ENCODE measurements at places on chromosomes 13 and 19. TPM values are rescaled to one million over a fixed set of nuclear protein-coding genes. Genes with fewer than 3 reads are reported as not detected.

DNA sequence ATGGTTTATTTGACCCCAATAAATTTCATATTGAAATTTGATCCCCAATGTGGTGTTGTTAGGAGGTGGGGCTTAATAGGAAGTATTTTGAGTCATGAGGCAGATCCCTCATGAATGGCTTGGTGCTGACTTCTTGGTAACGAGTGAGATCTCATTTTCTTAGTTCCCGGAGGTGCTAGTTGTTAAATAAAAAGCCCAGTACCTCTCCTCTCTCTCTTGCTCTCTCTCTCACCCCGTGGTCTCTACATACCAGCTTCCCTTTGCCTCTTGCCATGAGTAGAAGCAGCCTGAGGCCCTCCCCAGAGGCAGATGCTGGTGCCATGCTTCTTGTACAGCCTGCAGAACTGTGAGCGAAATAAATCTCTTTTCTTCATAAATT is 39.4 kb upstream of the KATNAL1 start:
- no peaks in the 10 kb centered on the region for H3K27me3 ChIP-seq
- no peaks in the 10 kb centered on the region for H3K4me1 ChIP-seq
- H3K36me3 ChIP-seq, result no peaks in the 10 kb centered on the region
- no peak for DNase-seq

GRCh38 chr19:31350033-31350692 is 927 bp upstream of the TSHZ3 start:
- H3K36me3 ChIP-seq, result no peaks in the 10 kb centered on the region
- H3K27me3 ChIP-seq, result peaks cover 80% of the 10 kb centered on the region
- no peak overlapping the region for H3K27ac ChIP-seq
- DNase-seq, result no peak

- no peaks in the 10 kb centered on the region for H3K27me3 ChIP-seq
- no peak overlapping the region for H3K27ac ChIP-seq
- peaks cover 2% of the 10 kb centered on the region for H3K36me3 ChIP-seq
- no peak for DNase-seq
Measured at GRCh38 chr13:105598529-105598928, 936.9 kb downstream of the EFNB2 start.

GRCh38 chr13:93603043-93603442 is 376.4 kb downstream of the GPC6 start:
- no peaks in the 10 kb centered on the region for H3K4me1 ChIP-seq
- H3K36me3 ChIP-seq, result no peaks in the 10 kb centered on the region
- H3K27ac ChIP-seq, result no peak overlapping the region
- H3K27me3 ChIP-seq, result no peaks in the 10 kb centered on the region
- no peak overlapping the region for H3K4me3 ChIP-seq

ZNF491 gene
- 9.8 TPM for total RNA-seq

- no peaks in the 10 kb centered on the region for H3K4me1 ChIP-seq
- no peak overlapping the region for H3K4me3 ChIP-seq
- no peak overlapping the region for H3K27ac ChIP-seq
- H3K36me3 ChIP-seq, result no peaks in the 10 kb centered on the region
- no peaks in the 10 kb centered on the region for H3K27me3 ChIP-seq
- DNase-seq, result no peak
Measured at GRCh38 chr13:96836733-96837132, 157.5 kb downstream of the OXGR1 start.

- no peaks in the 10 kb centered on the region for H3K27me3 ChIP-seq
- no peak for DNase-seq
Measured at GRCh38 chr19:19649580-19649995, 6.1 kb upstream of the GMIP start.

DNA sequence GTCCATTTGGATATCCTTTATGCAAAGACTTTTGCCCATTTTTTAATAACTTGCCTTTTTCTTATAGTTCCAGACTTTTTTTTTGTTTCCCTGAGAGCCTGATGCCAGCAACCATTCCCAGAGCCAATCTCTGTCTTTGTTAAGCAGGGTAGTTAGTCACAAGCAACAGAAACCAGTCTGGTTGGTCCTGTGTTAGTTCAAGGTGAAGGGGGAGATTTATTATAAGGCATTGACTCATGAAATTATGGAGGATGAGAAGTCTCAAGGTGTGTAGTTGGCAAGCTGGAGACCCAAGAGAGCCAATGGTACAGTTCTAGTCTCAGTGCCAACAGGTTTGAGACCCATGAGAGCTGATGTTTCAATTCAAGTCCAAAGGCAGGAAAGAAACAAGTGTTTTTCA is 33.0 kb downstream of the GPR12 start:
- no peak for DNase-seq
- H3K4me1 ChIP-seq, result no peaks in the 10 kb centered on the region
- no peak overlapping the region for H3K27ac ChIP-seq
- H3K4me3 ChIP-seq, result no peak overlapping the region

DNA sequence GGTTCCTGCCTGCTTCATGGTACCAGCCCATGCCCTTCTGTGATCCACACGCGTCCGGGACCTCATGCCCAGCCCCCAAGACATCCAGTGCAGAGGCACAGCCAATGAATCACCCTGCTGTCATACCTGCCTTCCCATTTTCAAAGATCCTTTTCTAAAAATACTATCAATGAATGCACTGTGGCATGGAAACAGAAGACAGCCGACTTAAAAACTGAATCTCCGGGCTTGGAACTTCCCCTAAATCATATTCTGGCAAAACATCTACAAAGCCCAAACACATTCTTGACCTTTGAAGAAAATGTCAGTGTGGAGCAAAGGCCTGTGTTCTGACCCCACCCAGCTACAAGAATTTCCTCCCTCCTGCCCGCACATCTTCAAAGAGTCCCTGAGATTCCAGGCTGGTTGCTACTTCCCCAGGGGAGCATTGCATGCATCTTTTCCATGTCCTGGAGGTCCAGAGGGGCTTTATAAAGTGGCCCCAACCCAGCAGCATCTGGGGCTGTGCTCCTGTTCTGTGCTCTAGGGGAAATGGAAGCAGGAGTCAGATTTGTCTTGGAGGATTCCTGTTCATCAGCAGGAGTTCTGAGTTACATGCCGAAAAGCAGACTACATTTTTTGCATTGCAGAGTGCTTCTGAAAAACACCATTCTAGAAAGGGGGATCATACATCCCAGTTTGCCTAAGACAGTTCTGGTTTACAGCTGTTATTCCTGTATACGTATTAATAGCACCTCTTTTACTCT is 135.2 kb downstream of the USP12 start:
- peaks cover 22% of the 10 kb centered on the region for H3K4me1 ChIP-seq
- peaks cover 37% of the 10 kb centered on the region for H3K27me3 ChIP-seq
- no peak overlapping the region for H3K4me3 ChIP-seq

GRCh38 chr13:44810061-44810840 is 179.0 kb downstream of the NUFIP1 start:
- no peaks in the 10 kb centered on the region for H3K27me3 ChIP-seq
- no peak for DNase-seq
- H3K27ac ChIP-seq, result no peak overlapping the region
- no peaks in the 10 kb centered on the region for H3K4me1 ChIP-seq
- H3K4me3 ChIP-seq, result no peak overlapping the region

ZNF285 gene
- 9.2 TPM for total RNA-seq

NDUFA13 gene
- total RNA-seq, result 371 TPM

DCLK1 gene
- 22.4 TPM for total RNA-seq

COX7A1 gene
- not detected for total RNA-seq

DNA sequence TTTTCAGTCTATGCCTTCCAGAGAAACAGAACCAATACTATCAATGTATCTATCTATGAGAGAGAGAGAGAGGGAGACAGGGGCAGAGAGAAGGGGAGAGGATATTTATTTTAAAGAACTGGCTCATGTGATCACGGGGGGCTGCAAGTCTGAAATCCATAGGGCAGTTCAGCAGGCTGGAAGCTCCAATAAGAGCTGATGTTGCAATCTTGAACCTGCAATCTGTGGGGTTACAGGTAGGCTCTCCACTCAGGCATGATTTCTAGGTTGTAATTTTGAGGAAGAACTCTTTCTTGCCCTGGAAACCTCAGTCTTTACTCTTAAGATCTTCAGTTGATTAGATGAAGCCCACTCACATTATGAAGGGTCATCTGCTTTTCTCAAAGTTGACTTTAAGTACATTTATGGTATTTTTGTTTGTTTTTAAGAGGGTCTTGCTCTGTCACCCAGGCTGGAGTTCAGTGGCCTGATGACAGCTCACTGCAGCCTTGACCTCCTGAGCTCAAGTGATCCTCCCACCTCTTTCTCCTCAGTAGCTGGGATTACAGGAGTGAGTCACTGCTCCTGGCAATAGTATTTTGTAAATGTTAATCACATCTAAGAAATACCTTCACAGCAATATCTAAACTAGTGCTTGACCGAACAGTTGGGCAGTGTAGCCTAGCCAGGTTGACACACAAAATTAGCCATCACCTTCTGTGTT is 376.4 kb downstream of the FGF9 start:
- H3K4me1 ChIP-seq, result no peaks in the 10 kb centered on the region
- no peak overlapping the region for H3K4me3 ChIP-seq
- no peak overlapping the region for H3K27ac ChIP-seq
- no peak for DNase-seq
- no peaks in the 10 kb centered on the region for H3K36me3 ChIP-seq

- DNase-seq, result no peak
- peak overlapping the region; percentile 75 for H3K27ac ChIP-seq
- peaks cover 9% of the 10 kb centered on the region for H3K36me3 ChIP-seq
- peaks cover 13% of the 10 kb centered on the region for H3K27me3 ChIP-seq
- H3K4me1 ChIP-seq, result peaks cover 31% of the 10 kb centered on the region
- peak overlapping the region; percentile 96 for H3K4me3 ChIP-seq
Measured at GRCh38 chr19:574658-575526, 2.5 kb downstream of the BSG start.

KIR2DL4 gene
- total RNA-seq, result not detected

DNA sequence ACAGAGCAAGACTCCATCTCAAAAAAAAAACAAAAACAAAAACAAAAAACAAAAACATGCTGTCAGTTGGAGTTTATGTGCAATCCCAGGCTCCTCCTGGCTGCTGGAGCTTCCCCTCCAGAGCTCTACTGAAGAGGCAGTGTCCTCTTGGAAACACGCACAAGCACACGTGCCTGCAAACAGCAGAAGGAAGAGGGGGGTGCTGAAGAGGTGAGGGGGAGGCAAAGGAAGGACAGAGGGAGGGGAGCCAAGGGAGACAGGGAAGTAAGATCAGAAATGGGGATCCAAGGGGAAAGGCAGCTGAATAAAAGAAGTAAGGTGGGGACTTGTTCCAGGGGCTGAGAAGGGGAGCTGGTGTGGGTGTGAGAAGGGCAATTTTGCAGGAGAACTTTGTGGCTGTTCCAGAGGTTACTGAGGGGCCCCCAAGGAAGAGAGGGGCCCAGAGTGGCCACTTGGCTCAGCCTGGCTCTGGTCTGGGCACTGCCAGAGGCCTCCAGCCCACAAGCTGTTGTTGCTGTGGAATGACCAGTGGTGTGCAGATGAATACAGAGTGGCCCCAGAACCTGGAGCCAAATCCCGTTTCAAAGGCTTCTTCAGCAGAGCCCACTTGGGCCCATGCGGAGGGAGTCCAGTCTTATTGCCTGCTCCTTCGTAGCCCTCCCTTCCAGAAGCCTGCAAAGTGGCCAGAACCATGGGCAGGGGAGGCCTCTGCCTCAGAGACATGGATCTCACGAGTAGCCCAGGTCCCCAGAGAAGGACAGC is 34.4 kb downstream of the LYL1 start:
- DNase-seq, result no peak
- peaks cover 100% of the 10 kb centered on the region for H3K27me3 ChIP-seq
- H3K4me3 ChIP-seq, result no peak overlapping the region
- H3K36me3 ChIP-seq, result no peaks in the 10 kb centered on the region

DNA sequence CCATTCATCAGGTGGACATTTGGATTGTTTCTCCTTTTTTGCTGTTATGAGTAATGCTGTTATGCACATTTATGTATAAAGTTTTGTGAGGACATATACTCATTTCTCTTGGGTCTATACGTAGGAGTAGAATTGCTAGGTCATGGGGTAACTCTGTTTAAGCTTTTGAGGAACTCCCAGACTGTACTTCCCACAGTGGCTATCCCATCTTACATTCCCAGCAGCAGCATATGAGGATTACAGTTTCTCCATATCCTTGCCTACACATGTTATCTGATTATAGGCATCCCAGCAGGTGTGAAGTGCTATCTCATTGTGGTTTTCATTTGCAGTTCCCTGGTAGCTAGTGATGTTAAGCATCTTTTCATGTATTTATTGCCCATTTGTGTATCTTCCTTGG is 5.9 kb downstream of the ZSCAN22 start:
- DNase-seq, result no peak
- H3K27ac ChIP-seq, result no peak overlapping the region
- H3K27me3 ChIP-seq, result no peaks in the 10 kb centered on the region
- no peaks in the 10 kb centered on the region for H3K36me3 ChIP-seq
- peaks cover 12% of the 10 kb centered on the region for H3K4me1 ChIP-seq
- H3K4me3 ChIP-seq, result no peak overlapping the region

NALCN gene
- 0.35 TPM for total RNA-seq

GFY gene
- not detected for total RNA-seq

- DNase-seq, result no peak
- no peak overlapping the region for H3K27ac ChIP-seq
- no peaks in the 10 kb centered on the region for H3K36me3 ChIP-seq
- no peaks in the 10 kb centered on the region for H3K27me3 ChIP-seq
Measured at GRCh38 chr13:59706101-59706976, 457.4 kb downstream of the DIAPH3 start.

- H3K4me1 ChIP-seq, result no peaks in the 10 kb centered on the region
- H3K27me3 ChIP-seq, result no peaks in the 10 kb centered on the region
- peaks cover 2% of the 10 kb centered on the region for H3K36me3 ChIP-seq
Measured at GRCh38 chr19:15587663-15588062, 27.4 kb upstream of the CYP4F8 start.

GRCh38 chr13:105139048-105139379 is 1396.4 kb downstream of the EFNB2 start:
- no peaks in the 10 kb centered on the region for H3K36me3 ChIP-seq
- no peak overlapping the region for H3K4me3 ChIP-seq
- peaks cover 11% of the 10 kb centered on the region for H3K4me1 ChIP-seq
- H3K27me3 ChIP-seq, result no peaks in the 10 kb centered on the region

DNA sequence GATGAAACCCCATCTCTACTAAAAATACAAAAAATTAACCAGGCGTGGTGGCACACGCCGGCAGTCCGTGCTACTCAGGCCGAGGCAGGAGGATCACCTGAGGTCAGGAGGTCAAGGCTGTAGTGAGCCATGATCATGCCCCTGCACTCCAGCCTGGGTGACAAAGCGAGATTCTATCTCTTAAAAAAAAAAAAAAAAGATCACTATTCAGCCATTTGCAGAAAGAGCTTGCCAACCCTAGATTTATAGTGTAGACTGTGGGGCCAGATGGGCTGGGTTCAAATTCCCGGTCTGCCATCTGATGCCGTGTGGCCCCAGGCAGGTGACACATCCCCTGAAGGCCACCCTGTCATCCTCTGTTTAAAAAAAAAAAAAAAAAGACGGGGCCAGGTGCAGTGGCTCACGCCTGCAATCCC is 28.9 kb downstream of the SMIM24 start:
- H3K27ac ChIP-seq, result no peak overlapping the region
- peaks cover 2% of the 10 kb centered on the region for H3K36me3 ChIP-seq
- H3K27me3 ChIP-seq, result peaks cover 46% of the 10 kb centered on the region

Data from neural crest cell (in vitro differentiated cells).